Omental fat pad (tissue), 4 donors: ENCODE measurements at places on chromosomes 3 and 15. TPM values are rescaled to one million over a fixed set of nuclear protein-coding genes. Genes with fewer than 3 reads are reported as not detected.

The CPNE9 gene
- total RNA-seq: not detected

The CRTAP gene
- 329 TPM for total RNA-seq

The OSTN gene
- not detected for total RNA-seq

The PRSS50 gene
- not detected for total RNA-seq

The ULK3 gene
- total RNA-seq: 34.5 TPM

The RPSA gene
- 890 TPM for total RNA-seq

The CYP1A2 gene
- not detected for total RNA-seq

The ATP13A4 gene
- total RNA-seq: not detected

DNA sequence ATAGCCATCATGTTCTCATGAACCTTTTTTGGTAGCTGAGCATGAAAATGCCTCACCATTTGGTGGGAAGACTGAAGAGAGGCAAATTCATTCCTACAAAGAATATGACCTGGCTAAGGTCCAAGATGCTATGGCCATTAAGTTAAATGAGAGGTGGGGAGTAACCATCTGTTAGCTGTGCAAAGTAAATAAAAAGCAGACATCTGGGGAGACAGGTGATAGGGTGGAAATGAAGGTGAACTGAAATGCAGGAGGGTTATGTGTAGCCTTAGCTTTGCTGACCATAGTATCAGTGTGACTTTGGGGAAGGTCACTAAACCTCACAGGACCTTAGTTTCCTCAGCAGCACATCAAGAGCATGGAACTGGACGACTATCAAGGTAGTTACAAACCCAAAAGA, 111.0 kb upstream of the STRIT1 start:
- no peak for DNase-seq

GRCh38 chr15:78130466-78131294, 565 bp downstream of the CIB2 start:
- DNase-seq: peak; percentile 16

DNA sequence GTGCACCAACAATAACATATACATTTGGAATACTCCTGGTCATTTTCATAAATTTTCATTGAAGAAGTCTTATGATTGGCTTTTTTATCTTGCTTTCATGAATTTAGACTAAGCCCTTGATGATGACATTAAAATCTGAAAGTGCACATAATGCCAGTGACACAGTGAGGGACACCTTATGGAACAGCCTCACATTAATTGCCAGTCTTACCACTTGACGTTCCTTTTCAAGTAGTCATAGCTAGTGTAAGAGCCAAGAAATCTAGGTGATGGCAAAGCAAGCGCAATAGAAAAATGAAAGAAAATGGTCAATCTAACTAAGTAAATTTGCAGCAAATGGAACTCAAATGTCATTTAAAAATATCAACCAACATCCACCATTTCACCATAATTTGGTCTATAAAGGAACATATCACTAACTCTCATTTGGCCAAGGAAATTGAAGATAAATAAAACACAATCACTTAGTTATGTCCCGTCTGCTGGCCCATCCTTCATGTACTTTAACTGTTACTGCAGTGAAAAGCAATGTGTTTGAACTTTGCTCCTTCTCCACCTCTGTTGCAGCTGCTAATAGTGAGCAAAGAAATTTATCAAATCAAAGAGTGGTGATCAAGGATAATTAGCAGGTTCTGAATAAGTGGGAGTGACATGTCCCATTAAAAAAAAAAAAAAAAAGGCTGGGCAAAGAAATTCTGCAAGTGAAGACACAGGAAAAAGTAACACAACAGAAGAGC, 110.0 kb downstream of the TJP1 start:
- no peak for DNase-seq

- no peak for DNase-seq
These were observed 318.7 kb downstream of the FOXP1 start for GRCh38 chr3:71264840-71265239.

DNA sequence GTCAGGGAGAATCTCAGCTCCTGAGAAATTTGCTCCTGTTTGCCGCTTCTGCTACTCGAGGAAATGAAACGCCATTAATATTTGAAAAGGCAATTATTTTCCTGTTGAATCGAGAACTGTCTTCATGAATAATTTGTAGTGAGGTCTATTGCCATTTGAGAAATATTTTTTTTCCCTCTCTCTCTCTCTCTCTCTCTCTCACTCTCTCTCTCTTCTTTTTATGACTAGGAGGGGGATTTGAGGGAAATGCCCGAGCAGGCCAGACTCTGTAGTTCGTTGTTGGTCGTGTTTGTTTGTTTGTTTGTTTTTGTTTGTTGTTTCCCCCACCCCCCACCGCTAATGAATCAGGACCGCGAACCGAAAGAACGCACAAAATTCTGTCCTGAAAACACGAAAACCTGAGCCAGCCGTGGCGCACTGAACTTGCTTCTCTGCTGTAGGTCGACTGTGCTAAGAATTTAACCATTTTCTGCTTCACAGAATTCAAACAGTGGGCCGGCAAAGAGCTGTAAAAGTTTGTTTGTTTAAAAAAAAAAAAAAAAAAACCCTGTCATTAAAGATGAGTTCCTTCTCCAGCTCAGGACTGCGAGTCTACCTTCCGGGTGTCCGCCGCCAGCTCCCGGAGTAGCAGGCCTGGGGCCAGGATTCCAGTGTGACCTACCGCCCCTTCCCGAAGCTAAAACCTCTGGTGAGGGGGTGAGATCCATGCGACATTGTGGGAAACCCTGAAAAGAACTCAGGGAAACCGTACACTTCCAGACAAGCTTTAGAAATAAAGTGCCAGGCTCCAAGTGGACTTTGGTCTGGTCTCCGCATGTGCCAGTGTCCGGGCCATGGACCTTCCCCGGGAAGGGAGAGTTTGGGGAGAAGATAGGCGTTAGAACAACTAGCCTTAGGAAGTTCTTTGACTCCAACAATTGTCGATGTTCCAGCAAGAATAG, 12.1 kb downstream of the ZIC4 start:
- no peak for DNase-seq

DNA sequence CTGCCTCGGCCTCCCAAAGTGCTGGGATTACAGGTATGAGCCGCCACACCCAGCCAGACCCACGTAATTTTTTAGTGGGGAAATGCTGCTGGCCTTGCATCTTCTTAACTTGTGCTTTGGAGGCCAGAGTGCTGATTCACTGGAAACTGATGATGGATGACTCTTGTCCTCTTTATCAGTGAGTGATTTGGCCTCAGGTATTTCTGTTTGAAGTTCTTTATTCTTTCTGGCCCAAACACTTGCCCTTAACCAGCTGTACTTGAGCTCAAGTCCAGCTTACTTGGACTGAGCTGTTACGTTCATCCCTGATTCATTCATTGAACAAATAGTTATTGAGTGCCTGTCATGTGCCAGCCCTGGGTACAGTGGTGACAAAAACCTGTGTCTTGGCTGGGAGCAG, 4.2 kb downstream of the PTPN23 start:
- DNase-seq: no peak

GRCh38 chr3:37993820-37994638, 3.4 kb downstream of the VILL start:
- DNase-seq: peak; percentile 74

DNA sequence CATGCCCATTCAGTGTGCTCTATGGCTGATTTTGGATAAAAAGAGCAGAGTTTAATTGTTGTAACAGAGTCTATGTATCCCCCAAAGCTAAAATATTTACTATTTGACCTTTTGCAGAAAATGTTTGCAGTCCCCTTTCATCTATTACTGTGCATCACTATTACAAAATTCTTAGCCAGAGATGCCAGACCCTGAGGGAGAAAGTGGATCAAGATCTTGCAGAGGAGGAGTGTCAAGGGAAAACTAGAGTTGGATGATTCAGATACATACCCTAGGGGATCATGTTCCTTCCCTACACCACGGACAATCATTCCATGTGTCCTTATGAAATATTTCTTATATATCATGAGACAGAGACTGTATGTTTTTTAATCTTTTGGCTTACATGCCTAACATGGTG, 68.6 kb upstream of the TPRG1 start:
- DNase-seq: no peak

- DNase-seq: no peak
These were observed 26.9 kb upstream of the LDHAL6B start for GRCh38 chr15:59179717-59180116.

GRCh38 chr3:149091983-149092382, 5.7 kb upstream of the HLTF start:
- no peak for DNase-seq

- DNase-seq: no peak
These were observed 16.5 kb upstream of the SKOR1 start for GRCh38 chr15:67808821-67809220.

GRCh38 chr3:33537133-33537532, 96.9 kb upstream of the UBP1 start:
- DNase-seq: no peak

DNA sequence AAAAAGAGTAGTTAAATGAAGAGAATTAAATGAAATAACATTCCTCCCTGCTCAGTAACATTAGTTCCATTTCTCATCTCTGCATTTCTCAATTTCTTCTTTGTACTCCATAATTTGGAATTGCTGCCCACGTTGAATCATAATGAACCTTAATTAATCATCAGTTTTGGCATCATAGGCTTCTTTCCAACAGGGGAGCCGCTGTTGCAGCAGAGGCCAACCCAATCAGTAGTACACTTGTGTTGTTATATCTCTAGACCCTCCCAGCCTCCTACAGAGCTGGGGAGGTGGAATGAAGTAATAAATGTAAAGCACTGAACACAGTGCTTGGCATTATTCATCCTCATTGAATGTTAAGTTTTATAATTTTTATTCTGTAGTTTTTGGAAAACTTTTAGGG, 240.7 kb downstream of the CHST2 start:
- DNase-seq: no peak

DNA sequence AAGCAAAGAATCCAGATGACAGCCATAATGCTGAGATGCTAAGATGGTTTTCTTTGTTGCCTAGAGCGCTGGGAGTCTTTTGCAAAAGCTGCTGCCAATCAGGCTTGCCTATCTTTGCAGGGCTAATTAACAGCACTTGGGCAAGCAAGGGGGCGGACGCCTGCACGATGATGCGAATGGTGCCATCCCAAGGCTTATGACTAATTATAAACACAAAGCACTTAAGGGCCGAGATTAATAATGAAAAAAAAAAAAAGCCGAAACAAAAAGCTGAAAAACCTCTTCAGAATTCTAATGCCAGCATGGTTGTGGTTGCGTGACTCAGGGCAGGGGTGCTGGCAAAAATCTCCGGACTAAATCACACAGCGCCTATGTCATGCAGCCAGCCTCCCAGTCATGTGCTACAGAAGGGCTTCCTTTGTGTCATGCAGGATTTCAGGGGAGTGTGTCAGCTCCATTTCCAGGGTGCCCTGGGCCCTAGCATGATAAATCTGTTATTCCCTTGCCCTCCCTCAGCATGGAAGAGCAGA, 185.0 kb upstream of the ANKRD28 start:
- DNase-seq: no peak
